Mesothelial cell of epicardium (in vitro differentiated cells): ENCODE measurements at places on chromosomes 11 and 22.

DNA sequence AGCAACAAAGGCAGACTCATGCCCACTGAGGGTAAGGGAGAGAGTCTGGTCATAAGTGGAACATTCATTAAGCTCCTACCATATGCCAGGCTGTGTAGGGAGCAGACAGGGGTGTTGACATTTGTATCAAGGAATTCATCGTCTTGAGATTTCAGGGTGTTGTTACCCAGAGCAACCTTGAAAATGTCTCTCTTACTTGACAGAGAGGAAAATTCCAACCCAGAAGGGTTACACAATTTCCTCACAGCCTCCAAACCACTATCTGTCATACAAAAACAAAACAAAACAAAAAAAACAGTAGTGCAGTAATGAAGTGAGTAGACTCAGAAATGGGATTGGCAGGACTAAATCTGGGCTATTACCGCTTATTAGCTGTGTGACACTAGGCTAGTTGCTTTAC is 113.2 kb downstream of the MIAT start:
- no peak for DNase-seq

GRCh38 chr11:7924536-7924935 is 6.5 kb downstream of the OR10A6 start:
- no peak for DNase-seq

- no peak for DNase-seq
These were observed 52.8 kb downstream of the CBL start for GRCh38 chr11:119258983-119259382.

GRCh38 chr11:107741044-107741823 is 29.4 kb upstream of the SLN start:
- no peak for DNase-seq

DNA sequence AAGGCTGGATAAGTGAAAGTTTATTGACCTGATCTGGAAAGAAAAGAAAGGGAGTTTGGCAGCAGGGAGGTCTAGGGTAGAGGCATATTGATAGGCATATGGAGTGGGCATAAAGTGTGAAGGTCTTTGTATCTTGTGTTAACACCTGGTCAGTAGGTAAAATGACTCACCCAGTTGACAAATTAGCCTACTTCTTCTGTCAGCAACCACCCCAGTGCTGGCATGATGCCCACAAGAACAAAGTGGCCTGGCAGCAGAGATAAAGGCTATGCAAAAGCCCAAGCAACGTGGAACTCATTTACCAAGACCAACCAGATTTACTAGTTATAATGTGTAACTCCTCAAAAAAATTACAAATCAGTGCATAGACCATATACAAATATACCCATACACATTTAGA is 4.9 kb downstream of the OR10A3 start:
- no peak for DNase-seq

DNA sequence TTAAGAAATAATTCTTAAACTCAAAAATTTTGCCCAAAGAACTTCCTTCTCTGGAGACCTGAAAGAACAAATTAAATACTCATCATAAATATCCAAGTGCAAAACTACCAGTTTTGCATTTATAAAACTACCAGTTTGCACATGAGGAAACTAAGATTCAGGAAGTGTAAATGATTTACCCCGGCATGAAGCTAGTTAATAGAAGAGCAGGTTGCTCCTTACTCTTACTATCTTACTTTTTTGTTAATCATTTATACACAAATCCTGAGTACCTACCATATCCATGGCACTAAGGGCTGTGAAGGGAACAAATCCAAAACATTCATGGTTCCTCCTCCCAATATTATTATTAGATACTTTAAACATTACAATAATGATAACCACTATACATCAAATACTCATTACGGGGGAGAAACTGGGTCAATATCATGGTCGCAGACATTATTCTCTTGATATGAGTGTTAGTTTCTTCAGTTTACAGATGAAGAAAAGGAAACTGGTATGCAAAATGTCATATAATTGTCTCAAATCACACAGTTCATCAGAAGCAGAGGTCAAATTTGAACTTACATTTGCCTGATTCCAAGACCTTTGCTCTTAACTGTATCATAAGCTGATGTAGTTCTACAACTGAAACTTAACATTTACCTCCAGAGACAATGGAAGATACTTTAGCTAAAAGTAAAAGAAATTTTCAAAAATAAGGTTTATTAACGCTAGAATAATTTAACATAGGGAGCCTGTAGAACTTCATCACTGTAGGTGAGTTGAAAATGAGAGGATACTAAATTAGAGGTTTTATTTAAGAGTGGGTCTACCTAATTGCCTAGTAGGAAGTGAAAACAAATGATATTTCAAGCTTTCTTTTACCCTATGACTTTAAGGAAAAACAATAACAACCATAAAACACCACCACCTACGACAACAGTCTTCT is 74.5 kb downstream of the FAM76B start:
- no peak for DNase-seq

GRCh38 chr11:29900382-29900781 is 116.4 kb downstream of the KCNA4 start:
- DNase-seq = no peak

DNA sequence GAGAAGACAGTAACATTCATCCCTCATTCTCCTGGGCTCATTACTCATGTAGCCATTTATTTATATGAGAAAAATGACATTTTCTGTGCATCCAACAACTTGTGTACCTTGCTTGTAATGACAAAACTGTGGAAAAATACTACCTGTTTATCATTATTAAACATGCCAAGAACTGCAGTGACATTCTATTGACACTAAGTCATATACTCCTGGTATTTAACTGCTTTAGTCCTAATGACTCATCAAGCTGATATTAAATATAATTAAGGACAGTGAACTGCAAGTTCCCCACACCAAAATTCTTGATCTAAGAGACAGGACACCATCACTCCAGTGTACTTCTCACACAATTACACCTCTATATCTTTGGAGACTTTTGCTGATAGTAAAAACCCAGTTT is 1328.7 kb upstream of the RAG2 start:
- DNase-seq = no peak

DNA sequence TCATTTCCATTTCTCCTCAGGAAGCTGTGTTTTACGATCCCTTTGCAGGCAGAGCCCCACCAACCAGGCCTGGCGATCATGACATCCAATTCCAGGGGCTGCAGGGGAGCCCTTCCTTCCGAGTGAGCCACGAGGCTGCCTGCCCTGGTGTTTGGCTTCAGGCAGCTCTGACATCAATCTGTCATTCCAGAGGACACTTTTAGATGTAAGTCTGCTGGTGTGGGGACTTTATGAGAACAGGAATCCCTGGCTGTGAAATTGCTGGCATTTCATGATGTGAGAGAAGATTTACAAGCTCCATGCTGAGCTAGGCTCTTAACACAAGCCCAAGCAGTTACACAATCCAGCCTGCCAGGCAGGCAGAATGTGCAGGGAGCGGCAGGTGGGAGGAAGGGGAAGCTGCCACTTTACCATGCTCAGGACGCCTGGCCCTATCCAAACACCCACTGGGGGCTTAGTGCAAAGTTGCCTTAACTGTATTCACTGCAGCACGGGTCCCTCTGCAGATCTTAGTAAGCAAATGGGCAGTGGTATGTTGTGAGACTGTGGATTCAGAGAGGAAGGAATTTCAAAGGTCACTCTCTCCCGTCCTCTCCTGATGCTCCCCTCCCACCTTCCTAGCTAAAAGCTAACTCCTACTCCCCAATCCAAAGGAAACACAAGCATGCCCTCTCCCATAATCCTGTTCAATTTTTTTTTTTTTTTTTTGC is 43.4 kb upstream of the MICAL2 start:
- no peak for DNase-seq

- no peak for DNase-seq
These were observed 165.0 kb upstream of the TRPC6 start for GRCh38 chr11:101748572-101749344.

GRCh38 chr11:12137938-12138731 is 27.7 kb downstream of the MICAL2 start:
- DNase-seq = no peak

DNA sequence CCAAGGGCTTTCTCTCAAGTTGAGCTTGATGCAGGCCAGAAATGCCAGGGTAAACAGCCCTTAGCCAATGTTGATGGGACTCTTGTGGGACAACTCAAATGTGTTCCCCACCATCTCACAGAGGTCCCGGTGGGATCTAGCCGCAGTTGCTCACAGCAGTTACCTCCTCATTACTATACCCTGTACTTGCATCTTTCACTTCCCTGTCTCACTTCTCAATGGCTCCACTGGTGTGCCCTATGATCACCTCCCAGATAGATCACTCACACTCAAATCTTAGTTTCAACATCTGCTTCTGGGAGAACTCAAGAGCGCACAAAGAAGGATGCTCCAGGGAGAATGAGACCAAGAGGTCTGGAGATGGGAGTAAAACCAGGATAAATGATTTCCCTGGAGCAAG is 47.0 kb downstream of the RCN1 start:
- no peak for DNase-seq

DNA sequence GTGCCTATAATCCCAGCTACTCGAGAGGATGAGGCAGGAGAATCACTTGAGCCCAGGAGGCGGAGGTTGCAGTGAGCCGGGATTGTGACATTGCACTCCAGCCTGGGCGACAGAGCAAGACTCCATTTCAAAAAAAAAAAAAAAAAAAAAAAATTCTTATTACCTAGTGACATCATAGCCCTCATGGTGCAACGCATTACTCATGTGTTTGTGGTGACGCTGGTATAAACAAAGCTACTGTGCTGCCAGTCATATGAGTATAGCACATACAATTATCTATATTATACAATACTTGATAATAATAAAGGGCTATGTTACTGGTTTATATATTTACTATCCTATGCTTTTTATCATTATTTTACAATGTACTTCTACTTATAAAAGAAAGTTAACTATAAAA is 41.2 kb downstream of the OR2AT4 start:
- DNase-seq = no peak

DNA sequence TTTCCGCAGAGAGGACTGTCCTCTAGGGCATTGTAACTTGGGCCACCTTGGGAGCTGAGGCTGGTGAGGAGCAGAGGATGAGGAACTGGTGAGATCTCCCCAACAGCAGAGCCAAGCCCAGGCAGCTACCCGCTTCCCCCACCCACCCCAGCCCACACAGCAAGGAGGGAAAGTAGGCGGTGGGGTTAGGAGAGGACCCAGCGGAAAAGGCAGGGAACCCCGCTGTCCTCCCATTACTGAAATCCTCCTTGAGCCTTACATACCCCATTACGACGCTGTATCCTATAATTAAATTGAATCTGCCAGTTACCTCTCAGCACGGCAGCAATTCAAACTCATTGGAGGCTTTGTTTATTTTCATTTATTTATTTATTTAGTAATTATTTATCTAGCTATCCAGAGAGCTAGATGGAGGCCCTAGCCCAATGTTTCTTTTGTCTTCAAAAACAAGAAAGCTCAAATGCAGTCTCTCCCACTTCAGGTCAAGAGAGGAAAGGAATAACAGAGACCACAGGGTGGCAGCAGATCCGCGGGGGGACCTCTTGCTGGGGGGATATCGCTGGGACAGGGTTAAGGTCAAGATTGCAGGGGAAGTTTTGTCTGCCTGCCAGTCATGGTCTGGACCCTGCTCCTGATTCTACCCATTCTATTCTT is 218.0 kb downstream of the ST3GAL4 start:
- DNase-seq = no peak

DNA sequence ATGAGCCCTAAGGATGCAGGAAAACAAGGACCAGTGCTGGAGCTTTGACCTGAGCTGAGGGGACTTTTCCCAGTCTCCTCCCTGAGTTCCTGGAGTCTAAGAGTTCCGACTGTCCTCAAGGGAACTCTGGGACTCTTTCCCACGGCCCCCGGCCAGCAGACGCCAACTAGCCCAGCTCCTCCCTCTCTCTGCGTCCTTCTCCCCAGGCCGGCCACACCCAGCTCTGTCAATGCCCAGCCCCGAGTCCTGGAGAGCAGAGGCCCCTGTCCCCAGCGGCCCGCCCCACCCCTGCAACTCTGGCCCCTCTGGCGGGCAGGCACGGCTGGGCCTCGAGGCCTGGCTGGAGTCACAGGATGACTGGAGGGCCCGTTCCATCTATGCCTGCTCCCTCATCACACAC is 29.8 kb downstream of the NECTIN1 start:
- no peak for DNase-seq

DNA sequence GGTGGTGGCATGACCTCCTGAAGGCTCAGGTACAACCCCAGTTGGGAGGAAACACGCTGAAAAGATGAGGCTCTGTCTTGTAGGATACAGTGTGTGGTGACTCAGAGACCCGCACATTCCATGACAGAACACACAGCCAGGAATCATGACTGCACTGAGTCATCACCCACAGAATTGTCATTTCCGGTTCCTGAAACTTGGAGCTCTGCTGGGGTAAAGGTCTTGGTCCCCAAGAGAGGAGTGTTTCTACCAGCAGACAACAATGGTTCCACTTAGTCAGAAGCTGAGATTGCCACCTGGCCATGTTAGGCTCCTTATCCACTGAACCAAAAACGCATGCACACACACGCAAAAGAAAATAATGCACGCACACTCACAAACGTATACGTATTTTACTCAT is 31.5 kb upstream of the CYB5R3 start:
- DNase-seq = no peak

DNA sequence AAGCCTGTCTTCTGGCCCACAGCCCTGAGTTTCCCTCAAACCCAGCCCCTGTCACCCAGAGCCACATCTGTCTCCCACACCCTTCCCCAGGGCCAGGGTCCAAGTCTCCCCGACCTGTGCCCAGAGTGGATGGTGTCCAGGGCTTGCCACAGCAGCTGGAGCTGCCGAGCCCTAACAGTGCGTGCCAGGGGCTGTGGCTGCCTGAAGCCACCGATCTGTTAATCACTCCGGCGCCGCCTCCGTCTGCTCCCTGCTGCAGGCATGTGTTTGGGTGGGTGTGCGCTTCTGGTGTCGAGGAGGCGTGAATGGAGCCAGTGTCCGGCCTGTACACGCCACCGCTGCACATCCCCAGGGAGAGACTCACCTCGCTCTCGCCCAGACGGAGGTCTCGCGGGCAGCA is 26.1 kb downstream of the SHISAL1 start:
- no peak for DNase-seq

GRCh38 chr11:46527591-46528130 is 66.2 kb downstream of the AMBRA1 start:
- DNase-seq = no peak

GRCh38 chr11:67663532-67664212 is 10.8 kb downstream of the ALDH3B2 start:
- DNase-seq = no peak

GRCh38 chr22:17229991-17230630 is 10.9 kb upstream of the ADA2 start:
- no peak for DNase-seq

DNA sequence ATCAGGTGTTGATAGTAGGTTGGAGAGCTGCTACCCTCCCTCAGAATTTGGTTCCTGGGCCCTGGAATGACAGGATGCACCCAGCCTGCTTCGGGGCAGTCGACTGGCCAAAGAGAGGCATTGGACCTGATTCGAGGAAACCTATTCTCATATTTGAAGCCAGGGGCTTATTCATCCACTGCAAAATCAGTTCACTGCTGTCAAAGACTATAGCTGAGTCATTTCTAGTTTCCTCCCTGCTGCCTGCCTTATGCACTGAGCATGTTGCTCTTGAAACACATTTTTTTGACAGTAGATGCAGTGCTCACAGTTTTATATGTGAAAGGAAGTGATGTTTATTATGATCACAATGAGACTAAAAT is 565.4 kb downstream of the ETS1 start:
- DNase-seq = no peak
